Osteocyte (in vitro differentiated cells): ENCODE measurements at places on chromosomes 4 and X.
A peak's percentile ranks its signal among the peaks of the same experiment; 100 is the strongest.

- H3K27ac ChIP-seq = no peak overlapping the region
- H3K27me3 ChIP-seq = no peaks in the 10 kb centered on the region
- H3K4me1 ChIP-seq = peaks cover 13% of the 10 kb centered on the region
- DNase-seq = peak; percentile 46
These were observed 3.2 kb upstream of the UXT start for GRCh38 chrX:47662144-47662657.

DNA sequence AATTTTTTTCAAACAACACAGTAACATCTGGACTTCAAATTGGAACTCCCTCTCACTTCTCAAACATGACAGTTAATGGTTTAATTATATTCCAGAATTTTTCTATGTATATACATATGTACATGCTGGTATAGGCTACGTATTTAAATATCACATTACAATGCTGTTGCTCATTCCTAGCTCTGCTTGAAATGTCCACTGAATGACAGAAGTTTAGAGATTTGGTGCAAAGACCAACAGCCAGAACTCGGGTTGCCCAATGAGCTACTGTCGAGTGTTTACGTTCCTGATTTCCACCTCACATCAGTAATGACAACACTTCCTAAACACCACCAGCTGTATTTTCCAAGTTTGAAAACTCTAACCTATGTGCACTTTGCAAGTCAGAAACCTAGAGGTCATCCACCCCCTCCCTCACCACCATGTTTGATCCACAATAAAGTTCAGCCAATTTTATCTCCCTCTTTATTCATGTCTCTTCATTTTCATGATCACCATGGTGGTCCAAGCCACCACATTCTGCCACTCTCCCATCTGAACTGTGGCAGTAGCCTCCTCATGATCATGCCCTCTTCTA, 49.3 kb upstream of the RPL34 start:
- no peak for DNase-seq
- no peak overlapping the region for H3K4me3 ChIP-seq
- no peaks in the 10 kb centered on the region for H3K36me3 ChIP-seq
- H3K4me1 ChIP-seq = no peaks in the 10 kb centered on the region

DNA sequence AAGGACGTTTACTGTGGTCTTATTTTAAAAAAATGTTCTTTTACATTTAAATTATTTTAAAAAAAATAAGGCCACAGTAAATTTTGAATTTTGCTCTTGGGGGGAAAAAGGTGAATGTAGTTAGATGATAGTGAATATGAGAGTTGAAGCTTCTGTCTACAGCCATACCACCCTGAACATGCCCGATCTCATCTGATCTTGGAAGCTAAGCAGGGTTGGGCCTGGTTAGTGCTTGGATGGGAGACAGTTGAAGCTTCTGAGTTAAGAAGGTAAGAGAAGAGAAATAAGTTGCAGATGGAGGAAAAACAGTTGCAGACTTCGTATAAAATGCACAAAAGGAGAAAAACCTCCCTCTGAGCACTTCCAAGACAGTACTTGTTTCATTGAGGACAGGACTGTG, 115.6 kb upstream of the NR3C2 start:
- H3K4me1 ChIP-seq = no peaks in the 10 kb centered on the region
- no peaks in the 10 kb centered on the region for H3K36me3 ChIP-seq
- no peaks in the 10 kb centered on the region for H3K27me3 ChIP-seq
- DNase-seq = no peak

DNA sequence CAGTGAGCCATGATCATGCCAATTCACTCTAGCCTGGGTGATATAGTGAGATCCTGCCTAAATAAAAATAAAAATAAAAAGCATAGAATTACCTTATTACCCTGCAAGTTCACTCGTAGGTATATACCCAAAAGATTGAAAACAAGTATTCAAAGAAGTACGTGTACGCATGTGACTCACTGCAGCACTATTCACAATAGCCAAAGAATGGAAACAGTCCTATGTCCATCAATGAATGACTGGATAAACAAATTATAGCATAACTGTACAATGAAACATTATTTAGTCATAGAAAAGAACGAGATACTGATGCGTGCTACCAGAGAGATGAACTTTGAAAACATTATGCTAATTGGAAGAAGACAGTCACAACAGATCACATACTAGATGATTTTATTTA, 204.6 kb upstream of the DIAPH2 start:
- H3K4me1 ChIP-seq = no peaks in the 10 kb centered on the region
- no peaks in the 10 kb centered on the region for H3K27me3 ChIP-seq
- H3K27ac ChIP-seq = no peak overlapping the region
- no peak for DNase-seq
- no peak overlapping the region for H3K4me3 ChIP-seq

GRCh38 chrX:48509619-48510018, 827 bp downstream of the PORCN start:
- peak overlapping the region; percentile 85 for H3K4me3 ChIP-seq
- DNase-seq = no peak
- H3K27me3 ChIP-seq = no peaks in the 10 kb centered on the region
- peaks cover 12% of the 10 kb centered on the region for H3K4me1 ChIP-seq
- H3K27ac ChIP-seq = no peak overlapping the region

- peaks cover 2% of the 10 kb centered on the region for H3K36me3 ChIP-seq
- peaks cover 50% of the 10 kb centered on the region for H3K27me3 ChIP-seq
- no peak for DNase-seq
- H3K4me1 ChIP-seq = no peaks in the 10 kb centered on the region
These were observed 63.3 kb upstream of the TRPC3 start for GRCh38 chr4:122015203-122015602.

DNA sequence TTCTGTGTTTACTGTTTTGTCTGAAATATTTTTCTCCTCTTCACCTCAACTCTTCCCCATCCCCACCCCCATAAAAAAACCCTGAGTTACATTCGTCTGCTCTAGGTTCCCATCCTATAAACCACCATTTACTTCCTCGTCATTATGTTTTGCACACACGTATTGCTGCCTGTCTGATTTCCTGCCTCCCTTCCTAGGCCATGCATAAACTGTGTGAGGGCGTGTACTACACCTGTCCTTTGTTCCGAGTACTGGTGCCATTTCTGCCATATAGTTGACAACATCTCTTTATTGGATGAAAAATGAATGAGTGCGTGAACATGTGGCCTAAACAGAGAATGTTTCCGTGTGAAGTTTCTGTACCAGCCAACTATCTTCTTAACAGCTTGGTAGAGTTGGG, 258.5 kb upstream of the FAT1 start:
- no peak overlapping the region for H3K27ac ChIP-seq
- no peaks in the 10 kb centered on the region for H3K27me3 ChIP-seq
- peaks cover 28% of the 10 kb centered on the region for H3K4me1 ChIP-seq
- DNase-seq = no peak

DNA sequence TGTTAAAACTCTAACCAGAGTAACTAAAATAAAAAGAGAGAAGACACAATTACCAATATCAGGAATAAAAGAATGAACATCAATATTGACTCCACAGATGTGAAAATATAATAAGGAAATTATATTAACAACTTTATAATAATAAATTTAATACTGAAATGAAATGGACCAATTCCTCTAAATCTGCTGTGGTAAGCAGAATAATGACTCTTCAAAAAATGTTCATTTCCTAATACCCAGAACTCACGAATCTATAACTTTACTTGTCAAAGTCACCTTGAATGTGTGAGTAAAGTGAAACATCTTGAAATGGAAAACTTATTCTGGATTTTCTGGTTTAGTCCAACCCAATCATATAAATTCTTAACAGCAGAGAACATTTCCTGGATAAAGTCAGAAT, 1391.1 kb downstream of the FAM133A start:
- H3K27me3 ChIP-seq = no peaks in the 10 kb centered on the region
- H3K36me3 ChIP-seq = no peaks in the 10 kb centered on the region
- no peak overlapping the region for H3K27ac ChIP-seq
- peaks cover 8% of the 10 kb centered on the region for H3K4me1 ChIP-seq
